ENCODE measurements at places on chromosomes 7 and 10.

GRCh38 chr10:43343126-43343525, 28.3 kb upstream of the FXYD4 start:
- no peak for DNase-seq

DNA sequence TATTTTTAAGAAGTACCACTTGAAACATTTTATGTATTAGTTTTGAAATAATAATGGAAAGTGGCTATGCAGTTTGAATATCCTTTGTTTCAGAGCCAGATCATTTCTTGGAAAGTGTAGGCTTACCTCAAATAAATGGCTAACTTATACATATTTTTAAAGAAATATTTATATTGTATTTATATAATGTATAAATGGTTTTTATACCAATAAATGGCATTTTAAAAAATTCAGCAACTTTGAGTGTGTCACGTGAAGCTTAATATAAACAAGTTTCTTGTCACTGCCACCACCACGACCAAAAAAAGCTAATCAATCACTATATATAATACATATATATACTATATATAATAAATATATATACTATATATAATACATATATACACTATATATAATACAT, 4.8 kb downstream of the IL6 start:
- DNase-seq = no peak

GRCh38 chr7:4774658-4775249, 669 bp upstream of the AP5Z1 start:
- no peak for DNase-seq

- no peak for DNase-seq
These were observed 666.7 kb upstream of the FOXK1 start for GRCh38 chr7:4015371-4015770.

GRCh38 chr7:31934551-31934950, 135.7 kb downstream of the PDE1C start:
- no peak for DNase-seq

DNA sequence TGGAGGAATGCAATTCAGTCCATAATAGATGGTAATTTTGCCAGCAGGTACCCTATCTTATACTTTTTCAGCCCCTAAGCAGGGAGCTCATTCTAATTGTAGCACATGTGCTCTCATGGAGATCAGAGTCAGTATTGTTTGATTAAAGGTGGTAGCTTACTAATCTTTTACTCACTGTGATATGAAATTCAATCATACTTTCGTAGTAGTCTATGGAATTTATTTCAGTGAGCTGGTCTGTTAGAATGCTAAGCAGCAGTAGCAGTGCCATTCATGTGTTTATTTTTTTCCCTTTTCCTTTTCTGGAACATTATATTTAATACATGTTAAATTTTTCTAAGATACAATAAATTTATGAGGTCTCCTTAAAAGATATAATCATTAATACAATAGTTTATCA, 109.0 kb downstream of the ST7 start:
- DNase-seq = no peak

GRCh38 chr10:79145517-79146470, 77.0 kb downstream of the ZMIZ1 start:
- DNase-seq = no peak

GRCh38 chr7:20310963-20311742, 19.5 kb upstream of the ITGB8 start:
- DNase-seq = no peak

DNA sequence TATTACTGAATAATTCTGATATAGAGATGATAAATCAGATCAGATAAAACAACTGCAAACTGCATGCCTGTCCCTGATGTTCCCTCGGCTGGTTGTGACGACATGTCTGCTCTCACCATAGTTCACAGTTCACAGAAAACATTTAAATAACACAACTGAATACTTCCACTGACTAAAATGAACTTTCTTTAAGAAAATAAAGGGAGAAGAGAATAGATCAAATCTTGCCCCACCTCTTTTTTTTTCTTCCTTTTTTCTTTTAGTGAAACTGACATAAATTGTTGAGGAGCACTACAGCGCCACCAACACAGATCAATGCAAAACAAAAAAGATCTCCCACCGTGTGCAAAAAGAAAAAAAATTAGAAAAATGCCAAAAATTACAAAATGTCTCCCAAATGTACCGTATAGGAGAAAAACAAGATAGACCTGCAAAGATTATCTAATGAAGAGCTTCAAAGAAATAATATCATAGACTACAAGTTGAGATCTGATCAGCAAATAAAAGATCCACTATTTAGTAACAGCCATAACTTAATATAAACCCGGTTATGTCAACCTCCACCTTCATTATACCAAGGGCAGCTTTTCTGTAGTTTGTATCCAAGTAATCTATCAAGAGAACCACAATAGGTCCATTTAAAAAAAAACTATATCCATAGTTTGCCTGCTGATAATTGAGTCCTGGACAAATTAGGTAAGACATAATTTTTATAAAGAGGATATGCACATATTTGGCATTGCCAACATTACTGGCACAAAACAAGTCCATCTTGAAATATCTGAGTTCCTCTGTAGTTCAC, 30.7 kb upstream of the EPC1 start:
- DNase-seq = no peak

DNA sequence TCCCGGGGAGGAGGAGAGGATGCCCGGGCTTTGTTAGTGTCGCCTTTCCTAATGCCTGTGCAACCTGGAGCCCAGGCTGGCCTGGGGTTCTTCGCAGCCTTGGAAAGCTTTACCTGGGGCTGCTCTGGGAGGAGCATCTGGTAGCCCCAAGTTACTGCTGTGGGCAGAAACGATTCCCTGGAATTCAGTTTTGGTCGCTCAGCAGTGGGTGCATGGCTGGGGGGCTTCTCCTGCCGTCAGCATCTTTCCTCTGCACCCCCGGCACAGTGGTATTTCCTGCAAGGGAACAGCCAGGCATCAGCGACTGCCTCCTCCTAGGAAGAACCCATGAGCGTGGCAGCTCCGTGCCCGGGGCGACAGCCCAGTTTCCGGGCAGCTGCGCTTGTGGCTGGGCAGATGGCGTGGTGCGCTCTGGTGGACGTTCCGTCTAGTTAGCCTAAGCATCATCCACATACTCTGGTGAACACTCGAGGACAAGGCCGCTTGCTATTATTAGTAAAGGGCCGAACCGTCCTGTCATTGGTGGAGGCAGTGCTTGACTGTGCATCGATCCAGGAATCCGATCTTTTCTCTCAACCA, 107.0 kb upstream of the BTBD16 start:
- no peak for DNase-seq

GRCh38 chr7:105277341-105277740, 111.4 kb downstream of the SRPK2 start:
- no peak for DNase-seq

GRCh38 chr7:90092506-90092905, 61.8 kb upstream of the STEAP1 start:
- no peak for DNase-seq

GRCh38 chr10:43079856-43080255, 3.0 kb downstream of the RET start:
- no peak for DNase-seq

DNA sequence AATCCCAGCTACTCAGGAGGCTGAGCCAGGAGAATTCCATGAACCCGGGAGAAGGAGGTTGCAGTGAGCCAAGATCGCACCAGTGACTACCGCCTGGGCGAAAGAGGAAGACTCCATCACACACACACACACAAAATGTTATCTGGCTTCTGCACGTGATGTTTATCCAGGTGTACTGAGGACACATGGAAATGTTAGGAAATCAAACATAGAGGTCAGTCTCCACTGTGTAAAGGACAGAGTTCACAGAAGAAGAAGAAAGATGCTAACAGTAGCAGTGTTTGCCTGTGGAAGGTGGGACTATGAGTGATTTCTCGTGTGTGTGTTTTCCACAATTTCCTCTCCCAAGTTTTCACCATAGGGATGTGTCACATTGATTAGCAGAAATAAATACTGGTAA, 256.9 kb downstream of the ELMO1 start:
- no peak for DNase-seq

DNA sequence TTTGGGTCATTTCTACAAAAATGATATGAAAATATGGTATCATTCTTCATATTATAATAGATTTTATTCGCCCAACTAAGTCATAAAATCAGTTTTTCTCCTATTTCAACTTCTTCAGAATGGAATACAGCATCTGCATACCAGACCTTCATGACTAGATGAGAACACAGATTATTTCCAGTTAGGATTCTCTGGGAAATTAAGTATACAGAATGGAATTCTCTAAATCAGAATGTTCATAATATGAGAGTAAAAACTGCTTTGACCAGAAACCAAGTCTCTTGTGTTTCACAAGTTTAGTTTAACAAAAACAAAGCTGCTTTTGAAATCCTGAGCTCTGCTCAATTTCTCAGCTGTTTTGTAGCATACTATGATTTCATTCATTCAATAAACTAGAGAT, 160.3 kb upstream of the SEMA3A start:
- no peak for DNase-seq

DNA sequence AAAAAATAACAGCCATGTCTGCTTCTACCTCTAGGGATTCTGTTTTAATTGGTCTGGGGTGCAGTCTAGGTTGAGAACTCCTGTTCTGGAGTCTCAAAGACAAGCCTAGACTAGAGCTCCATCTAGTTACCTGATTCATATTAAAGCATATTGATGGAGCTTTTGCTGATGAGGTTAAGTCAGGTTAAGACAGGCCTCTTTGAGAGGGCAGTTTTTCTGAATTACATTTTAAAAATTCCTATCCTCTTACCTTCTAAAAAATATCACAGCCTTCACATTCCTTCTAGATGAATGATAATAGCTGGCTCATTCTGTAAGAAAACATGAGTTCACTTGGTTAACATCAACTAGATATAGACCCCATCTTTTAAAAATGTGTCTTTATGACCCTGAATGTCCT, 28.9 kb downstream of the MGAM start:
- DNase-seq = no peak

DNA sequence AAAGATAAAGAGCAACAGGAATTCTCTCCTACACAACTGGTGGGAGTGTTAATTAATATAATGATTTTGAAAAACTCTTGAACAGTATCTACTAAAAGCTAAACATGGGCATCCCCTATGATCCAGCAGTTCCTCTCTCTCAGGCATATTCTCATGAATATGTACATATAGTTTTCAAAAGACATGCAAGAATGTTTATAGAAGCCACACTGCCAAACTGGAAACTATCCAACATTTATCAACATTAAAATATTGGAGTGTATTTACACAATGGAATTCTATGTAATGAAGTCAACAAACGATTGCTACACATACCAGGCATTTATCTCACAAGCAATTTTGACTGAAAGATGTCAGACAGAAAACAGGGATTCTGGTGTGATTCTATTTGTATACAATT, 404.5 kb upstream of the ANKRD30A start:
- DNase-seq = no peak

DNA sequence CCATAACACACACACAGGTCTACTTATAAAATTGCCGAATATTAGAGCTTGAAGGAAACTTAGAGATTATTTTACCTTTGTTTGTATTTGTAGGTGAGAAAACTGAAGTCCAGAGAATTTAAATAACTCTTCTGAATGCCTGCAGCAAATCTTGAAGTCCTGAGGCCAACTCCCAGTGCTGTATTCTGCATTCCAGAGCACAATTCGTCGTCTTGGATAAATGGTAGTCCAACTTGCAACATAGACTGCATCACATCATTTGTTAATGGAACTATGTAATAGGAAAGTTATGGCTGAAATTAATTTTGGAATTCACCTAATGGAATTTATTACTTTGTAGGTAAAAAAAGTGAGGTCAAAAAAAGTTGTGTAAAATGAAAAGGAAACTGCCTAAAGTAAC, 37.3 kb upstream of the SEMA3D start:
- DNase-seq = no peak

GRCh38 chr10:97367126-97367649, 32.7 kb upstream of the FRAT2 start:
- no peak for DNase-seq

DNA sequence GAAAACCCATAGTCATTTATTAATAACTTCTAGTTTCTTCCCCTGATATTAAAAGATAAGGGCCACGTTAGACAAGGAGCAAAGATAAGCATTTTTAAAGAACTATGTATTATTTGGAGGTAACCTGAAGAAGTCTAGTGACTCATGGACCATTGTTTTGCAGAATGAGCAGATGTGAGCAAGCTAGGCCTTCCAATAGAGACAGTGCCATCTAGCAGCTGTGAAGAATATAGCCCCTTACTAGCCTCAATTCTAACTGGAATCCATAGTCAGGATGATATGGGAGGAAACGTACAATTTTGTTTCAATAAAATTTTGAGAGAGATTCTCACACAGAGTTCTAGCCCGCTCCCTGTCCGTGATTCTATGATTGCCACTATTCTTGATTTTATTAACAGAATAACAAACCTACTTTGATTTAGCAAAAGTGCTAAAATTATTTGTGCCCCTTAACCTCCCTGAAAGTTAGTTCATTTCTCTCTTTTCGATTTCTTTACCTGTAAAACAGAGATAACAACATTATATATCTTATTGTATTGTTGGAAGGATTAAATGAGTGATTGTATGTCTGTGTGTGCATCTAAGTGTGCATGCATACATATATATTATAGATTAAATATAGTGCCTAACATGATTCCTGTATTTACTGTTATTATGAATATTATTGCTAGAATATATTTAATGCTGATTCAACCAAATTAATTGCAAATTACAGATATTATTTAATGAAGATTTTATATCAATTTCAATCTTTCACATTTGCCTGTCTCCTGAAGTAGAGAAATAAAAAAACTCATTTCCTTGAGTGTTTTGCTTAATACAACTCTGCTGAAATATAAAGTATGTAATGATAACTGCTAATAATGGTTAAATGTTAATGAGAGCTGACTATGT, 22.7 kb downstream of the FAM237B start:
- DNase-seq = no peak

- DNase-seq = no peak
These were observed 21.4 kb upstream of the TM9SF3 start for GRCh38 chr10:96608262-96608661.

DNA sequence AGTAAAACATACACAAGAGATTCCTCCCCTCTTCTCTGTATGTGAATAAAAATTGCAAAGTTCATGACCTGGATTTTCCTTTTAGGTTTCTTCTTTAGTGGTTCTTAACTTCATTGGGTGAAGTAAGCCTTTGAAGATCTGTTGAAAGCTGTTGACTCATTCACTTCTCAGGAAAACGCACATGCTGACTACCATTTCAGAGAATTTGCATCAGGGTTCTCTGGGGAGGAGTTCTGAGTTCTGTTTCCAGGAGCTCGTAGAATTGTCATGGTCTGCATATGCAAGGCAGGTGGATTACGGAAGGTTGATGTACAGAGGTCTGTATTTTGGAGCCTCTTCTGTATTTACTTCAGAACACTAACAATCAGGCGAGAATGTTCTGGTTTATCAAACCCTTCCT, 962 bp upstream of the SLC26A4 start:
- DNase-seq = no peak

DNA sequence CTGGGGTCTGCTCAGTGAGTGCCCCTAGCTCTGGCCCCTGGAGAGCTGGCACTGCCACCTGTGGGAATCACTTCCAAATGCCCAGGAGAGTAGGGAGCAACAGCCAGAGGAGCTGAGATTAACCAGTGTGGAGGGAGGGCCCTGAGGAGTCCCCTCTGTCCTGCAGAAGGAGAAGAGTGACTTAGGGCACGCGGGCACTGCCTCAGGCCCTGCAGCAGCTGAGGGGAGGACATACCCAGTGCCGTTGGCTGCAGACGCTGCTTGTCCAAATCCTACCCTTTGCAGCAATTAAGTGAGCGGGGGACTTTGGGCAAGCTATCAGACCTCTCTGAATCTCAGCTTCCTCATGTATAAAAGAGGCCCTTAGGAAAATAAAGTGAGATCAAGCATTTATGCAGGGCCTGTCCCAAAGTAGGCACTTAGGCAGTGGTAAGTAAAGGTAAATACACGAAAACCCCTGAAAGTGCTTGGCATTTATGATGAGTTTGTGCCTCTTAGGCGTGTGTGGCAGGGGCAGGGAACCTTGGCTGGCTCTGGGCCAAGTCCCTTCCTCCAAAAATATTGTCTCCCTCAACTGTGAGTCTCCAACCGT, 16.9 kb downstream of the PRF1 start:
- no peak for DNase-seq

All from NCI-H2081 treated with DMSO at 0.1 percent for 48 hours (cell line).